ENCODE measurements at places on chromosomes 7 and 10. TPM values are rescaled to one million over a fixed set of nuclear protein-coding genes. Genes with fewer than 3 reads are reported as not detected.

- DNase-seq = no peak
These were observed 21.6 kb downstream of the RBM28 start for GRCh38 chr7:128322040-128322643.

ANKRD61 gene
- total RNA-seq = not detected

SDK1 gene
- total RNA-seq = 7.5 TPM

GRCh38 chr10:63320683-63321082 lies 145.1 kb downstream of the JMJD1C start:
- no peak for DNase-seq

DNA sequence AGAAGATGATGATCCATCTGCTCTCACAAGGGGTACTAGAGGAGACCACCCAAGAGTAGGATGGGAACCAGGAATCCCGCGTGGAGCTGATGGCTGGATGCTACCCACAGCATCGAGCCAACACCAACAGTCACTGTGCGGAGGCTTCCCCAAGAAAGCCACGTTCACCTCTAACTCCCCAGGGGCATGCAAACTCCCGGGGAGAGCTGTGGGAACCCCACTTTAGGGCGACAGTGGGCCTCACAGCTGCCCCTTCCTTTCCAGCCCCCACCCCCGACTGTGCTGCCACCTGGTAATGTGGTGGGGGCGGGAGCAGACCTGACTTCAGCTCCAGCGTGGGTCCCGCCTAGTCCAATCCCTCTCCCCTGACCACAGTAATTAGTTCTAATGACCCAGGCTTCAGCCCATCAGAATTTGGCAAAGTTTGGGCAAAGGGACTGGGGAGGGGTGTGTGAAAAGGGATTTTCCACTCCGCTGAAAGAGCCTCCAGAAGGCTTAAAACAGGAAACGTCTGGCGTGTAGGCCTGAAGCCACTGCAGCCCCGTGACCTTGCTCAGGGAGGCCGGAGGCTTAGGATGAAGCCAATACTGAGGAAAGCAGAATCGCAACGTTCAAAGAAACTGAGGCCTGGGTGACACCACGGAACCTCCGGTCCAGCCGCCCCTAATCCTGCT lies 20.3 kb downstream of the ASB13 start:
- no peak for DNase-seq

RAMP3 gene
- total RNA-seq = 3.5 TPM

GLI3 gene
- total RNA-seq = 23.4 TPM

GRCh38 chr10:32055478-32056135 lies 618 bp downstream of the KIF5B start:
- peak; percentile 48 for DNase-seq

DNA sequence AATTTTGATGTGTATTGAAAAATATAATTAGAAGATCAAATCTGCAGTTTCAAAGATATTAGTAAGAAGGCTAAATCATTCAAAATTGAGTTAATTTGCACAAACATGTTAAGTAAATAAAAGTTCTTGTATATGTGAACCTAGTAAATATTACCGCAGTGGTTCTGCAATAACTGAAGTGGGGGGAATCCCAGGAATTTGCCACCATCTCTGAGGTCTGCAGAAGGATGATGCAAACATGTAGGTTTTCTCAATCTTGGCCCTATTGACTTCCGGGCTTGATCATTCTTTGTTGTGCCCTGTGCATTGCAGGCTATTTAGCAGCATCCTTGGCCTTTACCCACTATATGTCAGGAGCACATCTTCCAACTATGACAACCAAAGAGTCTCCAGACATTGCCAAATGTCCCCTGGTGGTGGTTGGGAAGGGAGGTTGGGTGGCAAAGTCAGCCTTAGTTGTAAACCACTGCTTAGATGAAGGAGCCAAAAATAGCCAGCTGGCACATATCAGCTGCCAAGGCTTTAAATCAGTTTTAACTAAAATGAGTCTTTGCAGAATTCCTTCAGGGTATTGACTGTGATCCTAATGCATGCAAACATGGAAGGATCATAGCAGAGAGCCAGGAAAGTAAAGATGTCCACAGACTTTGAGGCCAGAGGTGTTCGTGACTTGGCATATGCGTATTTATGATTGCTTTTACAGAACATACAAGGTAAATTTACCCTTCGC lies 146.3 kb downstream of the TRIL start:
- no peak for DNase-seq

DNA sequence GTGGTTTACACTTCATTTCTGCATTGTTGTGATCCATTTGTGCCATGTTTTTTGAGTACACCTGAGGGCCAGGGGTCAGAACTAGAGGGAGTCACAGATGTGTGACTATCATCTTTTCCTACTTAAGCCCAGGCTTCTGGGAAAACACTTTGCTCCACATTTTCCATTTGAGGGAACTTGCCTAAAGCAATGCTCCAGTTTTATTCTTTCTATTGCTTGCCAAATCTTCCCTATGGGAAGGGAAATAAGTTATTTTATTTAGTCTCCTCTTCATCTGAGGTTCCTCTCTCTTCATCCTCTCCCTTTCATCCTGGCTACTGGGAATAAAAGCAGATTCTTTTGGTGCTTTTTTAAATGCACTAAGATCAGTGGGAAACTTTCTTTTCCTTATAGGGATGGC lies 179.9 kb upstream of the PRSS58 start:
- DNase-seq = no peak

ARPC1A gene
- total RNA-seq = 56.2 TPM

PTPRZ1 gene
- 47.6 TPM for total RNA-seq

DNA sequence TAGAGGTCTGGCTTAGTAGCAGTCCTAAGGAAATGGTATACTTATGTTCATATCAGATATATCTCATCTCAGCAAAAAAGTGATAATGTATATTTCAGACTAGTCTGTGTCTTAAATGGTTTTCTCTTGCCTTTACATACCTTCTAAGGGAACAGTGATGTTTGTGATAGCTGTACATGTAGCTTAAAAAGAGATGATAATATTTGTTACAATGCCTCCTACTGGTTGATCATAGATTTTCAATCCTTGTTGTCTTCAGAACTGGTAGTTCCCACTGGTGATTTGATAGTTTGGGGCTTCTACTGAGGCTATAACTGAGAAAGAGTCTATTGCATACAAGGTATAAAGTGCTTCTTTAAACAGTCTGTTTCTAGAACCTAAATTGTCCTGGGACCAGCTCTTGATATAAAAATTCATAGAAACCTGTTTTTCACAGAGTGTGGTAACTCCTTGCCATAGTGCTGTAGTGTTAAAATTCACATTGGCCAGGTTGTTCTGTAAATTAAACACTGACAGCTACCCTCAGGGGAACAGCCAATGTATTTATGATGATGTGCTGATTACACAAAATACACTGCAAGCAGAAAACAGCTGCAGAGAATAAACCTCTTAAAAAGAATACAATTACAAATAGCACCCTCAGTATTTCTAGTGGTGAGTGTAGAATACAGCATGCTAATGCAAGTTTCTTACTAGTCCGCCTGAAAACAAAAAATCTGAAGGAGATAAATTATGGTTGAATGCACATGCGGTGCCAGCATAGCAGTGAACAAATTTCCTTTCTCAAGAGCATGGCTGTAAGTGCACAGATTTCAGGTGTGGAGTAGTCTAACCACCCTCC lies 90.3 kb downstream of the BTRC start:
- DNase-seq = no peak

CYP2C19 gene
- total RNA-seq = 0.69 TPM

DNA sequence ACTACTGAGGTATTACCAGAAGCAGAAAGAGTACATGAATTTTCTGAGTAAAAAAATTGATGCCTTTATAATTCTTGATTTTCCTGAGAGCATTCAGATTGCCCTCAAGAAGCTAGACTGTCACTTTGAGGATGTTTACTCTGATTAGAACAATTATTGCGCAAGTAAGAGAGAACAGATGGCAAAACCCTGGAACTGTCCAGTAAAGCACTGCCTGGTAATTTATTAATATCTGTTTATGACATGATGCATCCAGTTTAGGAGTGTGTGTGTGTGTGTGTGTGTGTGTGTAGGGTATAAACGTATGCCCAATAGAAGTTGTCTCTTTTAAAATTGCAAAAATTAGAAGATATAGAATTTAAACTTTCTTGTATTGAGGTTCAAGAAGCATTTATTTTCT lies 379.7 kb downstream of the PHTF2 start:
- DNase-seq = no peak

- peak; percentile 81 for DNase-seq
These were observed at the start of gene STK32C for GRCh38 chr10:132307823-132308586. Gene STK32C (minus strand): TSS chr10:132307950. CDS start chr10:132307833, 117 bp downstream.

DNA sequence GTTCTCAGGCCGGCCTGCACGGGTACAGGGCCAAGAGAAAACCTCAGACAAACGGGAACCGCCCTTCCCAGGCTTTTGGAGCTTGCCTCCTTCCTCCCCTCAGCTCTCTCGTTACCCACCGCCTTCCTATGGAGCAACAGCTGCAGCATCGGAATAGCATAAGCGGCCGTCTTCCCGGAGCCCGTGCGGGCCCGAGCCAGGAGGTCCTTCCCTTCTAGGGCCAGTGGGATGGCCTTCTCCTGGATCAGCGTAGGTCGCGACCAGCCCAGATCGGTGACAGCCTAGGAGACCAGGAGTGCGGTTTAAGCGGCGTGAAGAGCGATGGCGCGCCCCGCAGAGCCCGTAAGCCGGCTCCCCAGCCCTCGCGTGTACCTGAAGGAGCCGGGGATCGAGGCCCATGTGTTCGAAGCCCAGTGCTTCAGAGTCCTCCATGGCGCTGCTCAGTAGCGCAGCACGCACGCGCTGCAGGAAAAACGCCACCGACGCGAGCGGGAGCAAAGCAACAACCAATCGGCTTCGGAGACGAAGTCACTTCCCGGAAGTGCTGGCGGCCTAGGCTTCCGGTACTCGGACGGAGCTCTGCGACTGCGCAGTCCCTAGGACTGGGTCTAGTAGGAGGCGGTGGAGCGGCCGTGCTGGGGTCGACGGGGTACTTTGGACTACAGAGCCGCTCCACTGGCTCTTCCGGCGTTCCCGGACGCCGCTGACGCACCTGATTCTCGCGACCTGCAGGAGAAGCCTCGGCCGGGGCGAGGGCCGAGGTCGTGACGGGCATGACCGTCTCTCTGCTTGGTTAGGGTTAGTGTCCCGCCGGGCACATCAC lies at the start of gene DDX56:
TSS of gene DDX56 (minus strand) at position 445 of the 823 bp plus-strand sequence. CDS start at position 432, 13 bp downstream.
- peak; percentile 89 for DNase-seq

RSPH10B2 gene
- total RNA-seq = 0.30 TPM

AGAP9 gene
- 2.0 TPM for total RNA-seq

DNA sequence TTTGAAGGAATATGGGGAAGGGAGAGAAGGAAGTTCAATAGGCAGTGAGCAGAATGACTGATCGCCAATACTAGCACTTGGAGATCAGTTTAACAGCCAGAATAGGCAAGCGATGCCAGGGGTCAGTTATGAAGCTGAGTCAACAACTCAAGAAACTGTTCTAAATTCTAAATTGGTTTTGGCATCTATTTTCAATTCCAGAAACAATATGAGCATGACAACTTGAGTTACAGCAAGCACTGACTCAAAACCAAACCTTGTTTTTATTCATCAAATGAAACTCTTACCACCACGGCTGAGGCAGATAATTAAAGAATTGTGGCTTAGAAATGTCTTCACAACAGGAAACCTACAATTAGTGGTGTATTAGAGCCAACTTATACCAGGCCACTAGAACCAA lies 180.5 kb upstream of the ASAH2 start:
- DNase-seq = no peak

- DNase-seq = no peak
These were observed 37.5 kb downstream of the PTN start for GRCh38 chr7:137305901-137306621.

SPAM1 gene
- not detected for total RNA-seq

HABP2 gene
- not detected for total RNA-seq

SNCG gene
- total RNA-seq = 7.1 TPM

SAMD9L gene
- 7.6 TPM for total RNA-seq

SLC16A9 gene
- 6.5 TPM for total RNA-seq

GOLGA7B gene
- 3.5 TPM for total RNA-seq

DNA sequence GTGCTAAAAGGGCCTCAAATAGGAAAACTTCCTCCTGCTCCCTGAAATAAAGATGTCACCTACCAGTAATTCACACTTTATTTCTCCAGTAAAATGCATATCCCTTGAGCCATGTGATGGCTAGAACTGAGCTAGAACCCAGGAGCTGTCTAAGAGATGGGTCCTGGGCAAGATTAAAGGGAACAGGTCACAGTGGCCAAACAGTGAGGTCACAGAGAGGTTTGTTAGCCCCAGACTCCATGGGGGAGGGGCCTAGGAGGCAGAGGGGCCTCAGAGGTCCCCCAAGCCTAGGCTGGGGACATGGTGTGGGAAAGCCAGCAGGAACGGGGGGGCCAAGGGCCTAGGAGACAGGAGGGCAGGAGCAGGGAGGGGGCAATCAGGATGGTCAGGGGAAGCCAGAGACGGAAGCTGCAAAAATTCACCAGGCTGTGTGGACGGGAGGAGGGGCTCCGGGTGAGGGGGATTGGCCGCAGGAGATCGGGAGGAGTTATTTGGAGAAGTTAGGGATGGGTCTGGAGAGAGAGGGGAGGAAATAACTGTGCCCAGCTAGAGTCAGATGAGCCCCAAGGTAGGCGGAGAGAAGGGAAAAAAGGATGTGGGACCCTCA lies 3.3 kb downstream of the FBXO24 start:
- no peak for DNase-seq

Data from skin of body (tissue), 3 donors.